ENCODE measurements at places on chromosomes 1 and 21.

GRCh38 chr21:20004367-20004766 is 993.8 kb upstream of the NCAM2 start:
- DNase-seq: peak; percentile 74

DNA sequence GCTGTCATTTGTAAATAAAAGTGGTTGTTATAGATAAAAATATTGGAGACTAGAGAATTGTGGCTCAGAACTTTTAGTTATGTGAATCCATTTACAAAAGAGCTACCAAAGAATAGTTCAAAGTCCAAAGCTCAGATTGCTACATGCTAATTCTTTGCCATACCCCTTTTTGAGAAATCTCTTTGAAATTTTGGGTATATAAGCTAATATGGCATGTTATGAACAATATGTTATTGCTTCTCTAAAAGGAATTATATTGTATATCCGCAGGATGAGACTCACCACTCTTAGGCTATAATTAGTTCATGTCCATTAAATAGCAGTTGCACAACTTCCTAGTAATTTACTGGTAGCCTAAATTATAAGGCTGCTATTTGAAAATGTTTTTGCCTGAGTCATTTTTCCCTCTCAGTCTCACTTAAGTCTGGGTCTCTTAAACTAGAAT is 178.0 kb downstream of the ZNF281 start:
- peak; percentile 76 for DNase-seq

DNA sequence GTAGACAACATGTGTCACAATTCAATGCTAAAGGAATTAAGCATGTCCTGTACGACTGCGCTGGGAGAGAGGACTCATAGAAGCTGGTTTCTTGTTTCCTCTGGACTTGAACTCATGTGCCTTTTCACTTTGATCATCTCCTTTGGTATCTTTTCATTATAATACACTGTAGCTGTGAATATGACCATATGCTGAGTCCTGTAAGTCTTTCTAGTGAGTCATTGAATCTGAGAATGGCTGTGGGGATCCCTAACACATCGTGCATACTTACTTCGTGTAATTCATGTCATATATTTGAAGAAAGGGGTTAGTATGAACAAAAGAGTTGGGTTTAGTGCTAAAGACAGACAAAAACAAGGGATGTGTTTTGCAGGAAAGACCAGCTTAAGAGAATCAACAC is 148.1 kb upstream of the RUNX1 start:
- no peak for DNase-seq

DNA sequence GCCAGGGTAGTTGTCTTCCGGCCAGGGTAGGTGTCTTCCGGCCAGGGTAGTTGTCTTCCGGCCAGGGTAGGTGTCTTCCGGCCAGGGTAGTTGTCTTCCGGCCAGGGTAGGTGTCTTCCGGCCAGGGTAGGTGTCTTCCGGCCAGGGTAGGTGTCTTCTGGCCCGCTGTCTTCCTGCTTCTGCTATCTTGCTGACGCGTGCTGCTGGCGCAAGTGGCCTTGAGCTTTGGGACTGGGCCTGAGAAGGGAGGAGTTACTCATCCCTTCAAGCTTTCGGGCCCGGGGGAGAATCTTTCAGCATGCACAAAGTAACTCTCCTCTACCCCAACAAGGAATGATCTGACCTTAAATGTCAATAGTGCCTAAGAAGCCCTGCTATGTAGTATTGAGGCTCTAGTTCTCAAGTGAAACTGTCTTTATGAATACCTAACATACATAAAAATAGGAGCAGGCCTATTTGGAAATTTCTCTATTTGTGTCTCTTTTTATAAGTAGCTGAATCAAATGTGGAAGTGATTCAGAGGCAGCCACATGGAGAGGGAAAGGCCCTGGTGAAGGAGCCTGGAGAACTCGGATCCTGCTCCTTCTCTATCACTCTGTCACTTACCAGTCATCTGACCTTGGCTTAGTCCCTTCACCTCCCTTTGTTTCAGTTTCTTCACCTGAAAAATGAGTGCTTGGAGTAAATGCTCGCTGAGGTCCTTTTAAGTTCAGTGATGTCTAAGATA is 65.6 kb downstream of the RGL1 start:
- DNase-seq: peak; percentile 58

DNA sequence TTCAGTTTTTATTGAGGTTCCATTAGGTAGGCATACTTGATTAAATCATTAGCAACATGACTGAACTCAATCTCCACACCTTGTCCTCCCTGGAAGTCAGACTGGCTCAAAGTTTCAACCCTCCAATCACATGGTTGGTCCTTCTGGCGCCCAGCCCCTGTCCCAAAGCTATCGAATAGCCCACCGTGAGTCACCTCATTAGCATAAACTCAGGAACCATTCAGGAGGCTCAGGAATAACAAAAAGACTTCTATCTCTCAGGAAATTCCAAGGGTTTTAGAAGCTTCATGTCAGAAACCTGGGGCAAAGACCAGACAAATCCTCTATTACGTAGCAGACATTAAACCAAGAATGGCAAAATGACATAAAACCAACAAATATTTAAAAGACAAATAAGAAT is 78.6 kb downstream of the RGS2 start:
- DNase-seq: no peak

- DNase-seq: peak; percentile 69
Observed at GRCh38 chr1:35660581-35661473, 19.5 kb upstream of the PSMB2 start.

GRCh38 chr1:2477791-2478499 is 1.9 kb downstream of the PLCH2 start:
- DNase-seq: no peak

DNA sequence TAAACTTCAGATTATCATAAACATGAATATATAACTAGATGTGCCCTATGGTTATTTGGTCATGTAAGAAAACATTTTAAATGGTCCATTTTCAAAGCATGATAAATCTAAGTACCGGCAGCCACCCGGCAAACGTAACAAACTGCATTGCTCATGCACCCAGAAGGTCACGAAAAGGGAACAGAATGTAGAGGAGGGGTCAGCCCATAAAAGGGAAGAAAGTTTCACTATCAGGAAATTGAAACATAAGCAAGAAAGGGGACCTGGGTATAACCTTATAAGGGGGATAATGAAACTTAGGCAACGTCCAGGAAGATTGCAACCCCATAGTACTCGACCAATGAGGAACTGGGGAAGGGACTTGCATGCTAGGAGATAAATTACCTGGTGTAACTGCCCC is 421.2 kb upstream of the ZRANB2 start:
- DNase-seq: no peak

Measured in mesenchymal stem cell (in vitro differentiated cells and primary cell).